Stimulated activated CD8-positive, alpha-beta memory T cell treated with anti-CD3 and anti-CD28 coated beads, Interleukin-2, amount 100 ng/mL, for 1 hour (primary cell): ENCODE measurements at places on chromosomes 3 and 15.

DNA sequence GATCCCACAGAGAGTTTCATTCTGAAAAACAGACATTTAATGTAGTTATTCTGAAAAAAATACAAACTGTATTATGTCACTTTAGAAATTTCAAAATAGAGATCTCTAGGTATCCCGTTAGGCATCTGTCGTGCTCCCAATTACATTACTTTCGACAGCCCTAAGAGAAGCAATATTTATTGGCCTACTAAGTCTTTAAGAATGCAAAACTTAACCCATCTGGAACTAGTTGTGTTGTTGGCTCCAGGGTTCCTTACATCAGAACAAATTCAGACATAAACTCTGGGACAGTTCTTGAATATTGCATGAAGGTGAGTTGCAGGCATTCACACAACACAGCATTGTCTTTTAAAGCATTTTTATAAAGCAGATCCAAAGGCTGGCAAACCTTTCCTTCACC, 498.4 kb downstream of the FHIT start:
- no peak for DNase-seq

DNA sequence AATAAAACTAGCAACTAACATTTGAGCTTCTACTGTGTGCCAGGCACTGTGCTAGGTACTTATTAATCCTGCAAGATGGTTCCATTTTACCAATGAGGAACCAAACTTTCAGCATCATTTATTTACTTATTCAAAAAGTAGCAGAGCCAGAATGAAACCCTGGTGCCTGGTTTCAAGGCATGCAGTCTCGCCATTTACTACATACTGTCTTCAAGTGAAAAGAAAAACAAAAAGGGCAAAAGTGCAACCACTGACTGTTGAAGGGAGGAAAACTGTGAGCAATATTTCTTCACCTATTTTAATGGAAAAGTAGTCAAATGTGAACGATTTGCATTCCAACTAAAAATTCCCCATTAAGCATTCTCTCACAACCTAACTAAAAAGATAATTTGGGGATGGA, 8.7 kb downstream of the DCUN1D1 start:
- DNase-seq = no peak

DNA sequence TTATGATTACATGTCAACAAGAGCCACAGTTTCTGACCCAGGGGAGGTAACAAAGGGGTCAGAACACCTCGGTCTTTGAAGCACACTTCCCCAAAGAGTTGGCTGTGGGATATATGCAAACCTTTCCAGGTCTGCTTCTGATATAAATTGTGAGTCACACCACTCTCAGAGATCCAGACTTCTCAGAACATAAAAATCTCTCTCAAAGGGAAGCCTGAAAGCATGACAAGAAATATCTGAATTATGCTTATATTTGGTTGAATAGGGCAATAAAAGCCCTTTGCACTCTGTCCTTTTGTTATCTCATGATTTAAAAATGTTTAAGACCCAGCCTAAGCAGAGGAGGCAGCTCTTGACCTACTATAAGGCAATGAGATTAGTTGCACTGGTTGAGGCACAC, 56.8 kb downstream of the MYH15 start:
- DNase-seq = no peak

- DNase-seq = no peak
These were observed 56.0 kb upstream of the PPARG start for GRCh38 chr3:12232785-12233300.

- no peak for DNase-seq
These were observed 630 bp downstream of the LXN start for GRCh38 chr3:158671821-158672214.

DNA sequence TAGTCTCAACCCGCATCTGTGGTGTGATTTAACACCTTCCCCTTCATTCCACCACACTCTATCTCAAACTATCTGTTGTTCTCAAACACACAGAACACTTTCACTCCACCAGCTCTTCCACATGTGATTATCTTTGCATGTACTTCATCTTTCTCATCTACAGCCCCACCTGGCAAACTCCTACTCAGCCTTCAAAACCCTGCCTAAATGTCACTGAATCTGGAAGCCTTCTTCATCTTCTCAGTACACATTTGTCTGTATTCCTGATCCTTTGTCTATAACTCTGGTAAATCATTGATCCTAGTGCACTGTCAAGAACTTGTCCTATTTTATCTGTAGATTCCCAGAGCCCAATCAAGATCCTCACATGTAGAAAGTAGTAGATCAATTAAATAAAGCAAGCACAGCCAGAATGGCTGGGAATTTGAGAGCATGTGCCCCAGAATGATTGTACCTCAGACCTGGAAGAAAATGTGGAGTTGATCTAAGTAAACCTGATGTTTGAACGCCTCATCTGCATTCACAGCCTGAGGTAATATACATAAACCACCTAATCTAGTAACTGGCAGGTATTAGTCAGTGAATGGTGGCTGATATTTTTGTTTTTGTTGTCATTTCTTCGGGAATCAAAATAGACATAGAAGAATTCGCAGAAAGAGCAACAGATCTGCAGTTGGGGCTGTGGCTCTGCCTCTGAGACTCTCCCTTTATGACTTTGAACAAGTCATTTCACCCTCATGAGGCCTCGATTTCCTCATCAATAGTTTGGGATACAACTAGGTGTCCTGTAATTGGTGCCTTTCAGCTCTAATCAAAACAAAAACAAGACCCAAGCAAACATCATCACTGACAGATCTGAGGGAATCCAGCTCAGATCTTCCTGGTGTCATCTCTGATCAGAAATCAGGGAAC, 28.0 kb upstream of the MAGEF1 start:
- DNase-seq = no peak

GRCh38 chr3:187740421-187741399, 4.6 kb downstream of the BCL6 start:
- peak; percentile 53 for DNase-seq

DNA sequence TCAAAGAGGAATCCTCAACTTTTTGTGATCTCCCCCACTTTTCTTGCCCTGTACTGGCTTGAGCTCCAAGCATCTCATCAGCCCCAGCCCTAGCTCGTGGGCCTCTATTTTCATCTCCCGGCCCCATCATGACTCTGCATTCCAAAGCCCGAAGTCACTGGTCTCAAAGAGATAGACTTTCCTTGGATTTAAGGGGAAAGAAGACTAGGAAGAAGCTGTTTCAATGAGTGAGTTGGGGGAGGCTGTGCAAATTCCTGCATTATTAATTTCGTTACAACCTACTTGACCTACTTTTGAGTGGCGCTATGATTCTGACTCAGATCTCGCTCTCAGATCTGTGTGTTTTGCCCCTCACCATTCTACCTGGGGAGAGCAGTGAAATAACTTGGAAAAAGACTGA, 266.6 kb upstream of the TBL1XR1 start:
- no peak for DNase-seq

DNA sequence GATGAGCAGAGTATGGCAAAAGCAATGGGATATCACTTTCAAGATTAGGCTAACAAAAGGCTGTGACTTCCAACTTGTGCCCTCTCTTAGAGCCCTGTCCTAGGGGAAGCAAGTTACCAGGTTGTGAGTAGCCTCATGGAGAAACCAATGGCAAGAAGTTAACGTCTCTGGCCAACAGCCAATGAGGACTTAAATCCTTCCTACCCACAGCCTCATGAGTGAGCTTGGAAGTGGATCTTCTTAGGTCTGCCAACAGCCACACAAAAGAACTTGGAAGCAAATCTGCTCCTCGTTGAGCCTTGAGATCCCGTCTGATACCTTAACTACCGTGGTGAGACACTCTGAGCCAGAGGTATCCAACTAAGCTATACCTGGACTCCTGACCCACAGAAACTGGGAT, 5.7 kb downstream of the NME9 start:
- no peak for DNase-seq

DNA sequence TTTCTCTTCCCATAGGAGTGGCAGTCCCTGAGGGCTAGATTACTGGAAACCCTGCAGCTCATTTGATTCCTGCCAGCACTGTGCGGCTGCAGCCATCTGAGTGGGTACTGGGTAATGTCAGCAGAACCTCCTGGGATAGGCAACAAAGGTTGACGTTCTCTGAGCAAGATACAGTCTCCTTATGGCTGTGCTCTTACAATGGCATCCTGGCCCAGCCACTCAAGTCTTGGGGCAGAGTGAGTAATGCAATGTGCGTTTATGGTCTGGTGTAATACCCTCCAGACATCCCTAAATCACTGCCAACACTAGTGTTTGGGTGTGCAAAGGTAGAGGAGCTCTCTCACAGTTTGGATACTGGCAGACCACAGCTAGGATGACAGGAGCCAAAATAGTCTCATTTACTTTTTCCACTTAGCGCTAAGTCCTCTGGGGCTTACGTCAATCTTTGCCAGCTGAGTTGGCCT, 775.8 kb downstream of the ZNF385D start:
- no peak for DNase-seq

DNA sequence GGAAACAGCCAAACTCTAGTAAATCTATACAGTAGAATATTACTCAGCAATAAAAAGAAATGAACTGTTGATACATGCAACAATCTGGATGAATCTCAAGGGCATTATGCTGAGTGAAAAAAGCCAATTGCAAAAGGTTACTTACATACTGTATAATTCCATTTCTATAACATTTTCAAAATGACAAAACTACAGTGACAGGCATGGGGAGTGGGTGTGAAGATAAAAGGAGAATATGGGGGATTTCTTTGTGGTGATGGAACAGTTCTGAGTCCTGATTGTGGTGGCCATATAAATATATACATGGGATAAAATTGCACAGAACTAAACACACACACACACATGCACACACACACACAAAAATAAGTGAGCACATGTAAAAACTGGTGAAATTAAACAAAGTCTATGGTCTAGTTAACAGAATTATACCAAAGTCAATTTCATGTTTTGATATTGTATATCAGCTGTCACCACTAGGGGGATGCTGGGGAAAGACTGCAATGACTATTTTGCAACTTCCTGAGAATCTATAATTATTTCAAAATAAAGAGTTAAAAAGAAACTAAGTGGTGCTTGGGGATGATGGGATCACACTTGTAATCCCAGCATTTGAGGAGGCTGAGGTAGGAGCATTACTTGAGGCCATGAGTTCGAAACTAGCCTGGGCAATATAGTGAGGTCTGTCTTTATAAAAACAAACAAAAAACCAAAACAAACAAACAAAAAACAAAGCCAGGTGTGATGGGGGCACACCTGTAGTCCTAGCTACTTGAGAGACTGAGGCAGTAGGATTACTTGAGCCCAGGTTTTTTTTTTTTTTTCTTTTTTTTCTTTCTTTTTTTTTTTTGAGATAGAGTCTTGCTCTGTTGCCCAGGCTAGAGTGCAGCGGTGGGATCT, 66.0 kb downstream of the SPTSSB start:
- DNase-seq = no peak

- DNase-seq = no peak
These were observed 321.8 kb upstream of the STAC start for GRCh38 chr3:36058404-36059030.

- no peak for DNase-seq
These were observed 1055.4 kb downstream of the AGBL1 start for GRCh38 chr15:87135109-87135508.

GRCh38 chr3:183635107-183635430, 354 bp upstream of the KLHL24 start:
- no peak for DNase-seq

DNA sequence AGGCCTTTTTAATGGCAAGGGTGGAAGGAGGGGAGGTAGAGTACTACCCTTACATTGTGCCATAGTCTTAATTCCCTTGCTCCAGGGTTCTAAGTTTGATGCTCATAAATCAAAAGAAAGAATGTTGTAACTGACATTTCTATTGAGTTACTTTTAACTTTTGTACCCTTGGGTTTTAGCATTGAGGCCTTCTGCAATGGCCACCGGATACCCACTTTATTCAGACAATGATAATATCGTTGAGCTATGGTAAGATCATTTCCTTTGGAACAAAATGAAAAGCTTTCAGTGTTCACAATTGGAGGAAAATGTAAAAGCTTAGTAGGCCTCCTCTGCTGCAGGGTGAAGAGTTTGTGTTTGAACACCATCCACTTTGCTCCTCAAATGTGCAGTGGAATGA, 16.8 kb downstream of the CGNL1 start:
- no peak for DNase-seq

DNA sequence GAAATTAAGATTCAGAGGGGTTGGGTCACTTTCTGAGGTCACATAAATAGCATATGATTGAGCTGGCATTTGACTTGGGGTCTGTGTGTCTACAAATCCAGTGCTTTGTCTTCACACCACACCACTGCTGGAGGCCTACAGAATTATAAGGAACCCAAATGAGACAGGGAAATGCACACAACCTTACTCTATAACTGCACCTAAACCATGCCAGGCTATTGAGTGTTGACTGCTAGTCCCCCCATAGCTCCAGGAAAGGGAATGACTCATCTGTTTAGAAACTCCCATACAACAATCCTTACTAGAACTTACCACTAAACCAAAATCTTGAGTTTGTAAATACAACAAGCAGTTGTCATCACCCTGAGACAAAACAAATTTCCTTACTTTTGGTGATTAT, 16.9 kb upstream of the TSC22D2 start:
- DNase-seq = no peak

DNA sequence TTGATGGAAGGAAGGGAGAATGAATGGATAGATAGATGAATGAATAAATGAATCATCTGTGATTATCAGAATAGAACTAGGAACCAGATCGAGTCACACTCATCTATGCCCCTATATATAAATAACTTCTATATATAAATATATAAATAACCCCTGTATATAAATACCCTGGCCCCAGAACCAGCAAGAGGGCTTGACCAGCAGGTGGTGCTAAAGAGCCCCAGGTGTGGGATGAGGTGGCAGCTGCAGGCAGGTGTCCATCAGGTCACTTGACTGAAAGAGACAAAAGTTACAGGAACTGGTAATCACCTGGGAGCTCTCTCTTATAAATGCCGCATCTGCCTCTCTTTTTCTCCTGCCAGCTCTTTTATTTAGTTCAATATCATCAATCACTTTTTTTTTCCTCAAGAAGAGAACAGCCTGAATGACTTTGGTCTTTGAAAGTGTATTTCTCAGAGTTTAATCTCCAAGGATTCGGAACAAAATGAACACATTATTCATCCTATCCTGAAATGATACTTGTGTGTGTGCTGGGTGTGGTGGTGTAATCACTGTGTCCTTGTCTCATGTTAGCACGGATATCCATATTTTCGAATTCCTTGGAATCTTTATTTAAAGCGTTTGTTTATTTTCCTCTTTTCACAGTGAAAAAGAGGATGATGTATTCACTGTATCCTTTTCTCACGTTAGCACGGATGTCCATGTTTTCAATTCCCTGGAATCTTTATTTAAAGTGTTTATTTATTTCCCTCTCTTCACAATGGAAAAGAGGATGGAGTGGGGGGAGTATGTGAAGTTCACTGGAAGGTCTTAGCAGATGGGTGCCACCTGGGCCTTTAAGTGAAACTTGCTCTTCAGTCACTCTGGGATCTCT, 35.4 kb upstream of the ATG7 start:
- peak; percentile 52 for DNase-seq

GRCh38 chr3:188043891-188044290, 110.1 kb upstream of the LPP start:
- DNase-seq = no peak

DNA sequence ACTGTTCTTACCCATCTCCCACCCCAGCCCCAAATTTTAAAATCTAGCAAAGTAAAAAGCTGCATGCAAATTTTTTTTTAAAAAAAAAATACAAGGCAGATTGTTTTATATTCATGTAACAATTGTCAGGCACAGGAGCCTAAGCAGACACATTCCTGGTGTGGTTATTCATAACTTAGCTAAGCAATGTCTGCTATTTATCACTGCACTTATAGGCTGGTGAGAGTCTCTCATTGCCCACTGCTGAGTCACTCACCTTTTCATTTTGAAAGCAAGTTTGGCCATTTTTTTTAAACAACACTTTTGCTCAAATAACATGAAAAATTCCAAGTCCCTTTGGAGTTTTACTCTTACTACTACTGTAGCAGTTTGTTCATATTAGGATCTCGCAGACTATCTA, 413.9 kb downstream of the RBMS3 start:
- no peak for DNase-seq

- DNase-seq = no peak
These were observed 385.7 kb downstream of the CNTN4 start for GRCh38 chr3:2484162-2485026.
